Panc1 (cell line): ENCODE measurements at places on chromosomes 2 and 18. TPM values are rescaled to one million over a fixed set of nuclear protein-coding genes. Genes with fewer than 3 reads are reported as not detected.

The FAM110C gene
- total RNA-seq, result 0.13 TPM

GRCh38 chr2:195879153-195879552 is 189.5 kb downstream of the DNAH7 start:
- no peak for DNase-seq

DNA sequence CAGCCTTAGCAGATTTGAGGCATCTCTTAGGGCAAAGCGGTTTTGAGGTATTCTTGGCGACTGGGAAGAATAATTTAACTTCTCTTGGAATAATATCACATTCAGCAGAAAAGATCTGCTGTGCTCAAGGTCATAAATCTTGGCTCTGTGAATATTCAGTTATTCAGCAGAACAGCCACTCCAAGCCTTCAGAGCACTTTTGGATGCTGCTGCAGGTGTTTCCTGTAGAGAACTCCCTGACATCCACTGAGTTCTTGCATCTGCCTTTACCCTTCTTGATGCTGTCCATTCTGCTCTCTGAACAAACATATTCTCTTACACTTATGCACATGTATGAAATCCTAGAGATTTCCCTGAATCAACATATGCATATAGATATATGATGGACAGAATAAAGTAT is 390.3 kb downstream of the NRXN1 start:
- DNase-seq, result no peak

DNA sequence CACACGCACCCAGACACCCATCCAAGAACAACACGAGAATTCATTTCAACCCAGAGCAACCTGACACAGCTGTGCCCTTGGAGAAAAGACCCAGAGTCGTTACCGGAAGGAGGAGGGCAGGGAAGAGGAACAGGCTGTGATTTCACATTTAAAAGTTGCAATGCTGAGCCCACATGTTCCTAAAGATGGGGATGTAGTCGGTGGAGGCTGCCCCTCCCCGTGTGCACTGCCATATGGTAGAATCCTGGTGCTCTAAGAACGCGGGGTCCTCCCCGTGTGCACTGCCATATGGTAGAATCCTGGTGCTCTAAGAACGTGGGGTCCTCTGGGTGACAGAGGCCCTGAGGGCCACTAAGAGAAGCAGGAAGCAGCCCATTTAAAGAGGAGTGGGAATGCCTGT is 10.9 kb downstream of the MTERF4 start:
- no peak for DNase-seq

DNA sequence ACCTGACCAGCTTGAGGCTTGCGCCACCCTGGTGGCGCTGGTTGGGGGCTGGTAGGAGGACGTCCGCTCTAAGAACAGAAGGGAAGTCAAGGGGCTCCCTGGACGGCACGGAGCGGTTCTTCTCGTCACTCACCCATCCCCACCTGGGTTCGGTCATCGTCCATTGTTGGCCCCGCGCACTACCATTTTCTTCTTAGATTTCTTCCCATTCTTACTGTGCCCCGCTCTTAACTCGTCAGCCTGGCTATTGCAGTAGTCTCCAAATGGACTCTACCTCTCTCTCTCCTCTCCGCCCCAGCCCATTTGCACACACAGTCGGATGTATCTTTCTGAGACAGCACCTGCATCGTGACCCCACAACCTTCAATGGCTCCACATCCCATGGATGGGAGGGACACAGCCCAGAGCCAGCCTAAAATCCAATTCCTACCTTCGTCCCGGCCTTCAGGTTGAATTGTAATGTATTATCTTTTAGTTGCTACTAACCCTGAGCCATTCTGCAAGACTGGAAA is 814 bp upstream of the RAB1A start:
- DNase-seq, result no peak

The CFAP221 gene
- total RNA-seq, result not detected

- no peak for DNase-seq
These were observed 16.7 kb upstream of the STAT1 start for GRCh38 chr2:191030521-191031154.

The TANC1 gene
- total RNA-seq, result 44.3 TPM

The TOGARAM2 gene
- 0.44 TPM for total RNA-seq

- no peak for DNase-seq
These were observed 34.4 kb downstream of the VPS54 start for GRCh38 chr2:63984606-63985359.

DNA sequence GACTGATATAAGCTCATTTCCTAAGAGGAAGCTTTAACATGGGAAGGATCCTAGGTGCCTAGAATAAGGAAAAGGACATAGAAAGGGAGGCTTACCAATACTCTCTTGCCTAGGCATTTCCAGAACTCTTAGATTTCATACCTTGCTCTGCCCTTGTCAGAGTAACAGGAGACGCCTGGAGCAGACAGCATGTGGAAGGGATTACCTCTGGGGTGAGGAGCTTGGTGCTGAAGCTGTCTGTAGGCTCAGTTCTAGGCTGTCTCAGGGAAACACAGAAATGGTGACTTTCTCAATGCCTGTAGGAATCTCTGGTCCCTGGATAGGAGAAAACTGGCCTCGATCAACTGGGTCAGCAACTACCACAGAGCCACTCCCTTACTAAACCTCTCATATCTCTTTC is 150.0 kb downstream of the SLC4A3 start:
- DNase-seq, result no peak

The TTC27 gene
- 24.7 TPM for total RNA-seq

The MYCN gene
- total RNA-seq, result not detected

DNA sequence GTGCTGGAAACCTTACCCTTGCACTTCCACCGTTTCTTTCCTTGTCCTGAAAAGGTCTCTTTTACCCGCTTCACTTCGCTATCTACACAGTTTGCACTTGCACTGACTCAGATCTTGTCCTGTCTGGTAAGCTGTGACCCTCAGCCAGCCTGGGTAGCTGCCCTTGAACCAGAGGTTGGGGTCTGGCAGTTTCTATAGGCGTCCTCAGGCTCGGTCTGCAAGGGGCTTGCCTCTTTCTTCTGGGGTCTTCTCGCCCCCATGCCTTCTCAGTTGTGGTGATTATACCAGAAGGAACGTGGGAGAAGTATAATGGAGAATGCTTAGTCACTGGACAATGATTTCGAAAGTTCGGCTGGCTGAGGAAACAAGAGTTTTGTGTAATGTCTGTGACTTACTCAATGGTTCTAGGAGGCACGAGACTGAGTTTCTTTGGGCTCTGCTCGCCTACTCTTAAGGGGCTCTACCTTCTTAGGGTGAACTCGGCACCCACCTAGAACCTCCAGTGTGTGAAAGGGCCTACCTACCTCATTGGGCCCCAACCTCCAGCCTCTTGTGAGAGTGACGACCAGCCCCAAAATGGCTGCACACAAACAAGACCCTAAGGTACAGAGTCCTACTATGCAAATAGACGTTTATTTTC is 6.9 kb upstream of the STAT1 start:
- no peak for DNase-seq

GRCh38 chr18:27278131-27278530 is 93.0 kb upstream of the CHST9 start:
- no peak for DNase-seq

The NFATC1 gene
- 30.8 TPM for total RNA-seq

DNA sequence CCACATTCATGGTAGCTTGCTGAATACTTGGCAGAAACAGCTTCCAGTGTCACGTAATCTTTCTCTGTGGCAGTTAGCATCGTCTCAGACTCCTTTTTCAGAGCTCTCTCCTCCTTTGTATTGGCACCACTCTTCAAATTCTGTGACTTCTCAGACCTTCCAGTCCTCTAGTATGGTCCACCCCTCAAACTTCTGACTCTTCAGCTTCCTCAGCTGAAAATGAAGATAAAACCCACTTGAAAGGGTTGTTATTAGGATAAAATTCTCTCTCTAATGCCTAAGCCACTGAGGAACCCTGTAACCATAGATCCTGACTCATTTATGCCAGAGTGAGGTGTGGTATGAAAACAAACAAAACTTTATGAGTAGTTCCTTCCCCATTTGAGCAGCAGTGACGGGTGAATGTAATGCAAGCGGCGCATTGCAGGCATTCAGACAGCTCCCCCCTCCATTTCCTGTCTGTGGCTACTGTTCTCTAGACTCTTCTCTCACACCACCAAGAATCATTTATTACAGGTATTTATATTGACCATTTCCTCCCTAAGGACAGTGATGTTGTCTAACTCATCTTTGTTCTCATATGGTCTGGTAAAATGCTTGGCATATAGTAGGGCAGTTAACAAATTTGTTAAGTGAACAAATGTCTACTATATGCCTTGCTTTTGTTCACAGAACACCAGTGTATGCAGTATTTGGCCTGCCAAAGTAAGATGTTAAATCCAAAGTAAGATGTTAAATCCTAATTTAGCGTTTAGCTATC is 35.3 kb downstream of the GALNT1 start:
- DNase-seq, result peak; percentile 77

DNA sequence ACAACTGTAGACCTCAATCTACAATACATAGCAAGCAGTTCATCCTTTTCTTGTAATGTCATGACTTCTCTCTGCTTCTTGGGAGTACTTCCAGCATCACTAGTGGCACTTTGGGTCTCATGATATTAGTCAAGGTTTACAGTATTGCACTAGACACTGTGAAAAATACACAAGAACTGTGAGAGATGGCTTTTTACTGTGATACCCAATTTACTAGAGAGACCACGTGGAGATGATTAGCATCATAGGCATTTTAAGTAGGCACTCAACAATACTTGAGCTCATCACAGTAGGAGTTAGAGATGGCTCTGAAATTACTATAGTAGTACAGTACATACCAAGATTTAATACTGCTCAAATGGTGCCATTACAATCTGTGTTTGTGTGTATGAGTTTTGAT is 112.8 kb upstream of the EML6 start:
- DNase-seq, result no peak

DNA sequence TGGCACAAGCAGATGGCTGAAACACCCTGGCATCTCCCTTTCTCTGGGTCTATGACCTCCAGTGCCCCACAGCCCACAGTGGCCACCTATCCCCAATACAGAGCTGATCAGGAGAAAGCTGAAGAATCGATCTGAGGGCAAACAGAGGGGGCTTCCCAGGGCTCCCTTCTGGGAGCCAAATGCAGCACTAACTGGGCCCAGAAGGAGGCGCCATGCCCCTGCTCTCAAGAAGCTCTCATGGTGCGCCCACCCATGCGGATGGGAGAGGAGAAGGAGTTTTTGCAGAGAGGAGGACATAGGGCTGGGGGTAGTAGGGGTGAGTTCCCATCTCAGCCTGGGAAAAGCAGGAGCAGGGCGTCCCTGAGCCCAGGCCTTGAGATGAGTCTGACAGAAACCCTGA is 787.3 kb upstream of the RAB6C start:
- DNase-seq, result no peak

- no peak for DNase-seq
These were observed 45.2 kb upstream of the MEIS1 start for GRCh38 chr2:66389651-66390131.

DNA sequence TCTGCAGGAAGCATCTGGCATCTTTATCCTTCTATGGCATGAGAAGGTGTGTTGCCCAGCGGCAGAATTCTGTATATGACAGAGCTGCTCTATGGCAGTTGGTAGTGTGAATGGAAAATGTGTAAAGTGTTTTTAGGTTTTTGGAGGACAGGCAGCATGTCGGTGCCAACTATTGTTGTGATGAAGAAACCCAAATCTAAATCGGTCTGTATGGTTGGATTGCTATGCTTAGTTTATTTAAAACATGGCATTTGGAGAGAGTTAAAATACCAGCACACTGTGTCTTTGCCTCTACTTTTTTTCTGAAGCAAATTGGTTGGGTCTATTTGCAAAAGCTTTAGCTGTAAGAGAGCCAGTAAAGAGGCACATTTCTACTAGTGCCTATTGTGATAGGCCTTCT is 136.7 kb downstream of the CTNNA2 start:
- DNase-seq, result no peak

The LGALSL gene
- total RNA-seq, result 5.3 TPM

DNA sequence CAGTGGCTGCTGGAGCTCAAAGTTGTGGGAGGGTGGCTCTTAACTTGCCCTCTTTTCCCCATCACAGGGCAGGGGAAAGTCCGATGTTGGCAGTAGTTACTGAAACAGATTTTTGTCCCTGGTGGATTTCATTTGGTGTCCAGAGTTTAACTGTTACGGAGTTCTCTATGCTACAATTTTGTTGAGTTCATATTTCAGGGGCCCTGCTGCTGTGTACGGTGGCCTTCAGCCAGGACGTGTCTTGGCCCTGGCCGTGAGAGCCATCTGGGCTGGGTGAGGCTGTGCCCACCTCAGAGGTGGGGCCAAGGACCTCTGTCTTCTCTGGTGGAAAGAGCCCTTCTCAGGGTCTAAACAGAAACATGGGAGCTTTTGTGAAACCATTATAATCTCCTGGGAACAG is 67.4 kb downstream of the SH3YL1 start:
- no peak for DNase-seq

DNA sequence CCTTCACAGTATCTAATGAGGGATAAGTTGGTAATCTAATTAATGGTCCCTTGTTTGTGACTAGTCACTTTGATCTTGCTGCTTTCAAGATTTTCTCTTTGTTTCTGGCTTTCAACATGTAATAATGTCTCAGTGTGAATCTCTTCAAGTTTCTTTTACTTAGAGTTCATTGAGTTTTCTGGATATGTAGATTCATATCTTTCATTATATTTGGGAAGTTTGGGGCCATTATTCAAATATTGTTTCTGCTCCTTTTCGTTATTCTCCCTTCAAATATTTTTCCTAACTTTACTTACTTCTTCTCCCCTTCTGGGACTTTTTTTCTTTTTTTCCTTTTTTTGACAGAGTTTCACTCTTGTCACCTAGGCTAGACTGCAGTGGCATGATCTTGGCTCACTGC is 21.1 kb upstream of the NAPG start:
- DNase-seq, result no peak

The SLC9A4 gene
- total RNA-seq, result not detected

- no peak for DNase-seq
These were observed 72.5 kb downstream of the COPS8 start for GRCh38 chr2:237158194-237158593.

- no peak for DNase-seq
These were observed 240.7 kb downstream of the MEIS1 start for GRCh38 chr2:66675591-66675990.

The CERS6 gene
- total RNA-seq, result 30.3 TPM

GRCh38 chr2:105741174-105741573 is 3.5 kb upstream of the NCK2 start:
- DNase-seq, result no peak
